ENCODE measurements at places on chromosomes 6 and 20. TPM values are rescaled to one million over a fixed set of nuclear protein-coding genes. Genes with fewer than 3 reads are reported as not detected.

PTCRA gene
- not detected for total RNA-seq

ELOVL4 gene
- 1.6 TPM for total RNA-seq

ABCF1 gene
- total RNA-seq = 54.0 TPM

MACROD2 gene
- 0.43 TPM for total RNA-seq

COL19A1 gene
- total RNA-seq = not detected

Data from A549 treated with Mapracorat at 1 μM for 4 hours (cell line).